COR-L47 (cell line): ENCODE measurements at places on chromosomes 2 and 18.

DNA sequence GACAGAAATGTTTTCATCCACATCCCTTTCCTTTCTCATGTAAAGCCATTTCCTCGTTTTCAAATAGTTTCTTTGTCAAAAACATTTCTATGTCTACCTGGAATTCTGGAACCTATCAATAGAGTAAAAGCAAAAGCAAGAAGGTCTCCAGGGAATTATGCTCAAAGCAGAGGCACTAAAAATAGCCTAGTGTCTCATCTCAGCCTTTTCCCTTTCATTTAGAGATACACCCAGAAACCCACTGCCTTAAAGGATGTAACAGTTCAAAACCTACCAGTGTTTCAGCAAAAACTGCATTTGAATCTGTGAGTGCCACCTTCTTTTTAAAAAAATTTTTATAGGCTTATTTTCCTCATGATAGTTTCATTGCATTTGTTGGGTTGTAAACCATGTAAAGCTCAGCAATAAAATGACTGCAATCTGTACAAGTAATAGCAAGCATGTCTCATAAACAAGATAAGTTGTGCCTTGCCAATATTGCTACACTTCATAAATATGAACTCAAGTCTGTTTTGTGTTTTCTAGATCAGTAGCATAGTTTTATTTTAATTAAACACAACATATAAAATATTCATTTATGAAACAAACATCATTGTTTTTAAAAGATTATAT lies 927.3 kb upstream of the ACVR2A start:
- no peak for DNase-seq

- DNase-seq = no peak
Measured at GRCh38 chr2:197426723-197427603, 7.9 kb downstream of the SF3B1 start.

DNA sequence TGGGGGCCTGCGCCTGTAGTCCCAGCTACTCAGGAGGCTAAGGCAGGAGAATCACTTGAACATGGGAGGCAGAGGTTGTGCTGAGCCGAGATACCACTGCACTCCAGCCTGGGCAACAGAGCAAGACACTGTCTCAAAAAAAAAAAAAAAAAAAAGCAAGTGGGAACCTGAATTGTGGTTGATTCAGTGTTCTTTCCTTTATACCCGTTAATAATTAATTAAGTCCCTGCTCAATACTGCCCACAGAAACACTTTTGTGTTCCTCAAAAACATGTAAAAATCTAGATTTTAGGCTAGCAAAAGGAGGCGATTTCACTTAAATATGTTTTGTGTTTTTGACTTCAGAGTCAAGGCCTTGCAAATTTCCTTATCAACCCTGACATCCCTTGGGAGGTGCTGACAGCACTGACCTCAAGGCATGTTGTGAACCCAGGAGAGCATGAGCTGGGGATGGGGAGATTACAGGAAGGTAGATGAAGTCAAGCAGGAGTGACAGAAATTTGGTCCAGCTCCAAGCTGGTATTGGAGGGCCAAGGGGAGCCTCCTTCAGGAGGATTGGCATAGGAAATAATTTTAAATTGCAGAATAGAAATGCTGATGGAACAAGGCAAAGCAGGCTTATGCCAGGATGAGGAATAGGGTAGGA lies 89.0 kb upstream of the PNPT1 start:
- no peak for DNase-seq

DNA sequence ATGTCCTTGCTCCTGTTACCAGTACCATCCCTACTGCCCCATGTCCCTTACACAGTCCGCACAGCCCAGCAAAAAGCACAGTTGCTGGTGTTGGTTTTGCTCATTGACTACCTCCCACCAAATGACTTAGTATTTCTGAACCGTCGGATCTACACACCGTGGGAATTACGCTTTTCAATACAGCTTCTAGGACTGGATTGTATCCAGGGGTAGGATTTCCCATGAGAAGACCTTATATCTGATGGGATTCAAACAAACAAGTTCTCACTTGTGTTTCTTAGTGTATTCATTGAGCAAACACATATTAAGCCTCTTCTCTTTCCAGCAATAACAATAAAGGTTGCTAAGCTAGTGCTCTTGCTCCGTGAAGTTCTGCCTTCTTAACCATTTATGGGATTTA lies 25.8 kb downstream of the TRAPPC12 start:
- no peak for DNase-seq

DNA sequence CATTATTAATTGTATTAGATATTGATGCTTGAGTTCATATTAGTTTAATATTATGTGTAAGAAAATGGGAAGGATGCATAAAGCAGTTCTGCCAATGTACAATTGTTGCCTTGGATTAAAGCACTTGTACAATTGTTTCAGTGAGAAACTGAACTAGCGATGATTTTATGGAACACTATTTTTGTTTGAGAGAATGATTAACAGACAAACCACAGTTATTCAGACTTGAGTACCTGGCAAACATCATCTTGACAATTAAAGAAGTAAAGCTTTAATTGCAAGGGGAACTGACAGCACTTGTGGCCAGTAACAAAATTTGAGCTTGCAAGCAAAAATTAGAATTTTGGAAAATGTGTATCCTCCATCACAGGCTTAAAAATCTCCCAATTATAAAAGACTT lies 214.3 kb downstream of the RIT2 start:
- DNase-seq = no peak

DNA sequence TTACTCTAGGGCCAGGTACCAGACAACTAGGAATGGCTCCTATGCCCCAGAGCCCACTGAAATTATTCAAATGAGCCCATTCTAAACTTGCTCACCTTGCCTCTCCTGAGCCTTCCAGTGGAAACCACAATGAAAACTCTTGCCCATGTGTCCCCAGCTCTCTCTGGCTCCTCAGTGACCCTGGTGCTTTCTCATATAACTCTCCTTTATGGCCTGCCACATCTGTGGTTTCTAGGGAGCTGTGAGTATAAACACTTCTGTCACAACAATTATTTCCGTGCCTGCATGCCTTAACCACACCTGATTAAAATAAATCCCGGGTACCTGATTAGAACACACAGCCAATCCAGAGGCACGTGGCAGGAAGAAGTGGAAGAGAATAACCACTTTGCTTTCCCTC lies 333.0 kb upstream of the SPRED2 start:
- no peak for DNase-seq

GRCh38 chr18:14974576-14974975 lies 226.6 kb downstream of the ANKRD30B start:
- DNase-seq = no peak
